ENCODE measurements at places on chromosomes 5 and 9. TPM values are rescaled to one million over a fixed set of nuclear protein-coding genes. Genes with fewer than 3 reads are reported as not detected.

- no peak for DNase-seq
Observed at GRCh38 chr9:69427286-69427685, 102.3 kb downstream of the ENTREP1 start.

GRCh38 chr9:97076238-97076637 lies 37.3 kb upstream of the CTSV start:
- DNase-seq = no peak

GRCh38 chr5:6181147-6181729 lies 197.1 kb downstream of the MED10 start:
- DNase-seq = no peak

CENPH gene
- 9.3 TPM for total RNA-seq

All from tongue (tissue), 3 donors.